ENCODE measurements at places on chromosomes 7 and 10. TPM values are rescaled to one million over a fixed set of nuclear protein-coding genes. Genes with fewer than 3 reads are reported as not detected.

Gene CYP26C1
- 0.06 TPM for polyA plus RNA-seq

Gene ABCB4
- polyA plus RNA-seq = 1.4 TPM

Gene PRPS1L1
- not detected for polyA plus RNA-seq

Gene SEMA4G
- 72.6 TPM for polyA plus RNA-seq

Gene CALN1
- 23.7 TPM for polyA plus RNA-seq

Gene C7orf57
- polyA plus RNA-seq = 4.5 TPM

Gene PHKG1
- 14.4 TPM for polyA plus RNA-seq

Gene TMEM225B
- polyA plus RNA-seq = 1.4 TPM

Gene BBIP1
- polyA plus RNA-seq = 69.1 TPM

Gene CALHM3
- not detected for polyA plus RNA-seq

Gene SCART1
- polyA plus RNA-seq = 2.7 TPM

Gene ZNF735
- not detected for polyA plus RNA-seq

Gene NODAL
- polyA plus RNA-seq = 3.1 TPM

Gene STEAP1B
- polyA plus RNA-seq = 2.4 TPM

Gene CHPF2
- 25.3 TPM for polyA plus RNA-seq
